ENCODE measurements at places on chromosomes 2 and 18.

GRCh38 chr18:80229766-80230745, 17.3 kb downstream of the PARD6G start:
- H3K27ac ChIP-seq = no peak overlapping the region
- peaks cover 45% of the 10 kb centered on the region for H3K27me3 ChIP-seq
- H3K36me3 ChIP-seq = no peaks in the 10 kb centered on the region

GRCh38 chr2:217106650-217107014, 246.8 kb upstream of the TNP1 start:
- no peak overlapping the region for H3K4me3 ChIP-seq
- peaks cover 13% of the 10 kb centered on the region for H3K27me3 ChIP-seq
- peaks cover 11% of the 10 kb centered on the region for H3K4me1 ChIP-seq
- H3K27ac ChIP-seq = no peak overlapping the region

DNA sequence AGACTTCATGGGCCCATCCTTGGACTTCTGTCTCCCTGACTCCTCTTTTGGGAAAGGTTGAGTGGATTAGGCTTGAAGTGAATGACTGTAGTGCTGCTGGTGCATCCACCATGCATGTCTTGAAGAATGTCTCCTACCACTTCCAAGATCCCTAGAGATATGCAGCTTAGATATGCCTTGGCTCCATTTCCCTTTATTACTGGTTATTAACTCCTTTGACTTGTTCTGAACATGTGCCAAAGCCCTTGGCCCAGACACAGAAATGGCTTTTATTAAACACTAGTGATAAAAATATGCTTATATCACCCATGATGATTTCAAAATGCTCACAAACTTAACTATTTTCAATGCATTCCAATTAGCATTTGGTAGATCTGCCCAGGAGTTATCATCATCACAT, 90.0 kb upstream of the SLC14A2 start:
- no peaks in the 10 kb centered on the region for H3K36me3 ChIP-seq
- no peak for DNase-seq
- no peaks in the 10 kb centered on the region for H3K4me1 ChIP-seq
- no peak overlapping the region for H3K27ac ChIP-seq
- H3K4me3 ChIP-seq = no peak overlapping the region

DNA sequence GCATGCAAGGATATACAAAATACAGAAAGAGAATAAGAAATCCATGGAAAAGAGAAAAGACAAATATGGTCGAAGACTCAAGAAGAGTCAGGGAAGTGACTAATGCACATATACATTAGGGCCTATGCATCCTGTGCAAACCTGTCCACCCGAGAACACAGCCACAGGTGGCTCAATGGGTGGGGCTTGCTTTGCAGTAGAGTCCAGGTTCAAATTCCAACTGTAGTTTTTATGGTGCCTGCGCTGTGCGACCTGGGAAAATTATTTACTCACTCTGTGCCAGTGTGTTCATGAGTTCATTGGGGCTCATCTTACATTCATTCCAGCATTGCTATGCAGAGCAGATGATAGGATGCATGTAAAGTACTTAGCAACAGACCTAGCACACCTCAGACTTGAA, 244.7 kb downstream of the CTNNA2 start:
- H3K27ac ChIP-seq = no peak overlapping the region
- no peak for DNase-seq
- no peaks in the 10 kb centered on the region for H3K27me3 ChIP-seq
- no peaks in the 10 kb centered on the region for H3K4me1 ChIP-seq

GRCh38 chr18:5244941-5245340, 47.9 kb upstream of the AKAIN1 start:
- H3K27me3 ChIP-seq = no peaks in the 10 kb centered on the region
- peaks cover 44% of the 10 kb centered on the region for H3K36me3 ChIP-seq
- H3K4me1 ChIP-seq = peaks cover 34% of the 10 kb centered on the region
- no peak for DNase-seq
- H3K4me3 ChIP-seq = no peak overlapping the region
- no peak overlapping the region for H3K27ac ChIP-seq

DNA sequence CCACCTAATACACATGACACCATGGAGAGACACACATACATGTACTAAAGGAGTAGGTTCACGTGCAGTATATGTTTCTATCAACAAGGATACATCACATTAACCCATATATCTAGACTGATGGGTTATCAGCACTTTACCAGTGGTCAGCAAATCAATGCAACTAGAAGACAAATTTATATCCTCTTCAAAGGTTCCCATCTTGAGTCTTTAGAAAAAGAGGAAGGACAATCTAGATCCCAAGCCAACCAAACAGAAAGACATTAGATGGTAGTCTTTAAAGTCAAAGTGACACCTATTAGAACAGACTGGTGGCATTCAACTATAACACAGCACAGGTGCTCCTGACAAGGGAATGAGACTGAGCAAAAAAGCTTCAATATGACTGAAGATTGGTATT, 13.8 kb upstream of the SERTAD2 start:
- no peaks in the 10 kb centered on the region for H3K27me3 ChIP-seq
- H3K4me3 ChIP-seq = no peak overlapping the region
- H3K27ac ChIP-seq = peak overlapping the region; percentile 71
- DNase-seq = no peak
- no peaks in the 10 kb centered on the region for H3K36me3 ChIP-seq
- peaks cover 41% of the 10 kb centered on the region for H3K4me1 ChIP-seq

- no peak overlapping the region for H3K27ac ChIP-seq
- H3K36me3 ChIP-seq = no peaks in the 10 kb centered on the region
- peaks cover 12% of the 10 kb centered on the region for H3K4me1 ChIP-seq
- H3K27me3 ChIP-seq = peaks cover 7% of the 10 kb centered on the region
- no peak overlapping the region for H3K4me3 ChIP-seq
- DNase-seq = no peak
Measured at GRCh38 chr18:50320719-50321118, 33.2 kb upstream of the CXXC1 start.

DNA sequence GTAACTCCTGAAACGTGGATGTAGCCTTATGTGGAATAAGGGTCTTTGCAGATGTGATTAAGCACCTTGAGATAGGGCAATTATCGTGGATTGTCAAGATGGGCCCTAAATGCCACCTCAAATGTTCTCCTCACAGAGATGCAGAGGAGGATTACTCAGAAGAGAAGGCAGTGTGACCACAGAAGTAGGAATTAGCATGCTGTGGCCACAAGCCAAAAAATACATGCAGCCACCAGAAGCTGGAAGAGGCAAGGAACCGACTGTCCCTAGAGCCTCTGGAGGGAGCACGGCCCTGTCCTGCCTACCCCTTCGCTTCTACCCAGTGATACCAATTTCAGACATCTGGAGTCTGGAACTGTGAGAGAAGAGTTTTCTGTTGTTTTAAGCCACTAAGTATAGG, 47.3 kb upstream of the MGAT5 start:
- H3K4me3 ChIP-seq = no peak overlapping the region
- no peak overlapping the region for H3K27ac ChIP-seq
- peaks cover 18% of the 10 kb centered on the region for H3K4me1 ChIP-seq
- DNase-seq = no peak
- no peaks in the 10 kb centered on the region for H3K36me3 ChIP-seq
- no peaks in the 10 kb centered on the region for H3K27me3 ChIP-seq

DNA sequence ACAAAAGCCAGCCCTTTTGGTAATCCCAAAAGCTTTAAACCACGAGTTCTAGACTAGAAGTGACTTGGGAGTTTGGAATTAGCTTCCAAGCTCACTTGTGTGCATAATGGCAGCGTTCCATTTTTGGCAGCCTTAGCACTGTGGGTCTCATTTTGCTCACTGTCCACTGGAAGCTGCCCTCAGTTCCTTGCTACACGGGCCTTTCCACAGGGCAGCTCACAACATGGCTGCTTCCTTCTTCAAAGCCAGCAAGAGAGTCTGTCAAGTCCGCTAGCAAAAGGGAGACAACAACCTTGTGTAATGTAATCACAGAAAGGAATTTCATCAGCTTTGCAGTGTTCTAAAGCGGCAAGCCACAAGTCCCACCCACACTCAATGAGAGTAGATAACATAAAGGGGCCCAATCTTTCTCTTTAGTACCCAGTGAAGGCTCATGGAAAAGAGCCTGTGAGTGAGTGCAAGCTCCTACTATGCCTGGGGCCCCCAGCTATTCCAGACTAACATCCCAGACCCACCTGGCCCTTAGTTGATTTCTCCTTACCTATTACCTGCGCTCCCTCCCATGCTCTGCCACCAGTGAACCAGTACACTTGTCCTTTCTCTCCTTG, 239.7 kb upstream of the FBXO11 start:
- no peaks in the 10 kb centered on the region for H3K27me3 ChIP-seq
- H3K4me1 ChIP-seq = peaks cover 16% of the 10 kb centered on the region
- DNase-seq = no peak
- peak overlapping the region; percentile 75 for H3K27ac ChIP-seq
- H3K36me3 ChIP-seq = no peaks in the 10 kb centered on the region

DNA sequence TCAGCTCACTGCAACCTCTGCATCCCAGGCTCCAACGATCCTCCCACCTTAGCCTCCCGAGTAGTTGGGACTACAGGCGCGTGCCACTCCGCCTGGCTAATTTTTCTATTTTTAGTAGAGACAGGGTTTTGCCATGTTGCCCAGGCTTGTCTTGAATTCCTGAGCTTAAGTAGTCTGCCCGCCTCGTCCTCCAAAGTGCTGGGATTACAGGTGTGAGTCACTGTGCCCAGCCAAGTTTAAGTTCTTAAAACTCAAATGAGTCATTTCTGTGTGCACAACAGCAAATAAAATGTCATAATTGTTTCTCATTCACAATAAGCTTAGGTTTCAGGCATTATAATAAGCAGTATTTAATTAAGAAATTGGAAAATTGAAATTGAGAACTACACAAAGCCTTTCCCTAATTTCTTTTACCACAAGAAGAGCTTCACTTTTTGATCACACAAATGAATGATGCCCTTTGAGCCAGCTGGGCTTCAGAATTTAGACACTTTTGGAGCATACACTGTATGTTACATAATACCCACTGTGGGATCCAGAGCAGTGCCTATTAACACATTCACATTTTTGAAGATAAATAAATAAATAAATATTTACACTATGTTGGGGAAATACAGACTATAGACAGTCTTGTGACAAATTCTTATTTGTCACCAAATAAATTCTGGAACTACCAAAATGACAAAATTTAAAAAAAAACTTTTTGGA, 8.6 kb upstream of the ME2 start:
- H3K27me3 ChIP-seq = no peaks in the 10 kb centered on the region
- no peak overlapping the region for H3K4me3 ChIP-seq
- no peak for DNase-seq

GRCh38 chr2:219687882-219688559, 60.6 kb downstream of the SLC4A3 start:
- H3K27ac ChIP-seq = no peak overlapping the region
- no peak for DNase-seq
- peaks cover 8% of the 10 kb centered on the region for H3K4me1 ChIP-seq
- no peaks in the 10 kb centered on the region for H3K36me3 ChIP-seq

GRCh38 chr18:75912829-75913228, 485.3 kb upstream of the SMIM21 start:
- peaks cover 26% of the 10 kb centered on the region for H3K27me3 ChIP-seq
- no peaks in the 10 kb centered on the region for H3K4me1 ChIP-seq
- no peak for DNase-seq
- H3K4me3 ChIP-seq = no peak overlapping the region

DNA sequence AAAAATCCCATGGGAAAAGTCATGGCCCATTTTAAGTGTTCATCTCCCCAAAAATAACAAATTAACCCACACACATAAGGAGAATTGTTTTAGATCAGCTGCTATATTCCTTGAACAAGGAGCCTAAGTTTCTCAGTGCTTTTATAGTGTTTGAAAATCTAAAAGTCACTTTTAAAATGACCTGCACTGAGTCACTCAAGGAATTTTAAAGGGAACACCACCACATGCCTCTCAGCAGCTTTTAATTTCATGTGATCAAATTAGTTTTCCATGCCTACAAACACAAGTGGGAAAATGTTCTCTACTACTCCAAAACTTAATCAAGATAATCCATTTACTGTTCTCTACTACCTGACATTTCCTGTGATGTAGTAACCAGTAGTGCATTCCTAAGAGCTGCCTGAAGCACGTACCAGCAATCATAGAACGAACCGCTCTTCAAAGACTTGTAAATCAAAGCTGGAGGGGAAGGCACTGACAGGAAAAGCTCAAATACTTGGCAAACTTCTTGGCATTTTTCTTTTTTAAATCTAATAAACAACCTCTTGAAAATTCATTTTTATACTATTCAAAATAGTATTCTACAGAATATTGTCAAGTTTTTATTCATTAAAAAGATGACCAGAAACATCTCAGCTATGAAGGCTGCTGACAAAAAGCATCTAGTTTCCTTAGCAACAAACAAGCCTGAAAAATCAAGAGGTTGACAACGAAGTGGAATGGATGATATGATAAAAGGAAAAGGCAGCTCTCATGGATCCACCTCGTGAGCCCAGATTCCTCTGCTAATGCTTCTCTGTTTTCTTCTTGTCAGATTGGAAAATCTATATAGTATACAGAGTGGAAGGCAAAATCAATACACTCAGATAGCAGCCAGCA, 37.2 kb downstream of the LRPPRC start:
- H3K4me3 ChIP-seq = no peak overlapping the region
- no peak overlapping the region for H3K27ac ChIP-seq
- peaks cover 2% of the 10 kb centered on the region for H3K4me1 ChIP-seq
- no peak for DNase-seq
- H3K27me3 ChIP-seq = no peaks in the 10 kb centered on the region

GRCh38 chr2:27071990-27072830, 756 bp upstream of the OST4 start:
- peaks cover 73% of the 10 kb centered on the region for H3K4me1 ChIP-seq
- DNase-seq = no peak
- H3K36me3 ChIP-seq = peaks cover 41% of the 10 kb centered on the region
- H3K27me3 ChIP-seq = no peaks in the 10 kb centered on the region

DNA sequence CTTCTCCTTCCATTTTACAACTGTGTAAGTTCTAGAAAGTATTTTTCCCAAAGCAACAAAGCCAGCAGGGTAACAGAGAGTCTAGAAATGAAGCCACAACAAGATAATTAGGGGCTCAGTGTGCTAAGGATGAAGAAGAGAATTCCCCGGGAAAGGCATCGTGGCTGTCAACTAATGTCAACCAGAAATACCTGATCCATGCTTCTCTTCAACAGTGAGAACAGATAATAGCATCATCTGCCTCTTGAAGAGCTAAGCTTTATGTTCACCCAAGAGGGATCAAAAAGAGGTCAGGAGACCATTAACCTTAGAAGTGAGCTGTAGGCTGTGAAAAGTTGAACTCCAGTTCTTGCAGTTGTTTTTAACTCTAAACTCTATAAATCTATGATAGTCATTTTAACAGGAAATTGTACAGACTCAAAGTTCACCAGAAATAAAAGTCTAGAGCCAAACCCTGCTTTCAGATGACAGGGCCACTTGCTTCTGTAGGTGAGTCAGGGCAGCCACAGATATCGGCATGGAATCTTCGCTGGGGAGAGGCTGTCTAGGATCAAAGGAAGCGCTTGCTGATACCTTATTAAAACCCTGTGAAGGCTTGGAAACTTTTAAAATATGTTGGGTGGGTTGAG, 540.7 kb upstream of the ID2 start:
- H3K4me1 ChIP-seq = peaks cover 18% of the 10 kb centered on the region
- no peak overlapping the region for H3K27ac ChIP-seq
- no peak for DNase-seq
- no peaks in the 10 kb centered on the region for H3K27me3 ChIP-seq

- no peaks in the 10 kb centered on the region for H3K27me3 ChIP-seq
- no peak for DNase-seq
- H3K27ac ChIP-seq = no peak overlapping the region
- H3K4me1 ChIP-seq = peaks cover 10% of the 10 kb centered on the region
- no peaks in the 10 kb centered on the region for H3K36me3 ChIP-seq
Measured at GRCh38 chr18:78679613-78680260, 299.9 kb upstream of the SALL3 start.

- H3K4me1 ChIP-seq = peaks cover 3% of the 10 kb centered on the region
- no peak within 1 kb of the TSS for H3K27ac ChIP-seq
- H3K4me3 ChIP-seq = no peak within 1 kb of the TSS
- no peak for DNase-seq
Measured at GRCh38 chr2:24009680-24010476, at the start of gene MFSD2B. Gene MFSD2B, plus strand, starts transcription at chr2:24010085. Its CDS starts 12 bp downstream, at chr2:24010097.

All from activated T-cell treated with anti-CD3 and anti-CD28 coated beads, Interleukin-2, amount 50 U/mL, for 24 hours (primary cell).